Upper lobe of right lung (tissue), 1 donor: ENCODE measurements at places on chromosomes 2 and 18.

GRCh38 chr18:12335503-12335902, 27.5 kb downstream of the TUBB6 start:
- no peak for DNase-seq

- DNase-seq: no peak
Observed at GRCh38 chr2:30776831-30777635, 30.2 kb downstream of the CAPN13 start.

GRCh38 chr2:134932864-134933526, 14.4 kb downstream of the CCNT2 start:
- DNase-seq: no peak

DNA sequence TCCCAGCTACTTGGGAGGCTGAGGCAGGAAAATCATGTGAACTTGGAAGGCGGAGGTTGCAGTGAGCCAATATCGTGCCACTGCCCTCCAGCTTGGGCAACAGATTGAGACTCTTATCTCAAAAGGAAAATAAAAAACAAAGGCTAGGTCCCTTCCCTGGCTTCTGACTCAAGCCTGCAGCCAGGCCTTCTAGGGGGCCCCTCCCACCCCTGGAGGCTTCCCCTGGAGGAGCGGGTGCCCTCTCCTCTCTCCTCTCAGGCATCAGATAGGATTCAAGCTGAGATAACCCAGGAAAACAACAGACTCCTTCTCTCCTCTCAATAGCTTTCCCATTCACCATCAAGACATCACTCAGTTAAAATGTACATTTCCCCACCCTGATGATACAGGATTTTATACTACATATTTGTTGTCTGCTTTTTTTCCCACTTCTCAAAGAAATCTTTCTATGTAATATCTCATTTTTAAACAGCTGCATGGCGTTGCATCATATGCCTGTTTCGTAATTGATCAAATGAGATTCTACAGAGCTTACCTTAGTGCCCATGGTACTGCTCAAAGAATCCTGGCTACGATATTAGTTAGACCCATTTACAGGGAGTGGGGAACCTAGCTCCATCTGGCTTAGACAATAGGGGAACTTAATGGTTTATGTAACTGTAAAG, 20.6 kb upstream of the C2orf72 start:
- DNase-seq: no peak

- no peak for DNase-seq
Observed at GRCh38 chr2:47311764-47312490, 91.0 kb upstream of the MSH2 start.

GRCh38 chr2:179543361-179543901, 278.8 kb upstream of the SESTD1 start:
- no peak for DNase-seq

- no peak for DNase-seq
Observed at GRCh38 chr18:2869207-2869606, 22.4 kb downstream of the EMILIN2 start.

DNA sequence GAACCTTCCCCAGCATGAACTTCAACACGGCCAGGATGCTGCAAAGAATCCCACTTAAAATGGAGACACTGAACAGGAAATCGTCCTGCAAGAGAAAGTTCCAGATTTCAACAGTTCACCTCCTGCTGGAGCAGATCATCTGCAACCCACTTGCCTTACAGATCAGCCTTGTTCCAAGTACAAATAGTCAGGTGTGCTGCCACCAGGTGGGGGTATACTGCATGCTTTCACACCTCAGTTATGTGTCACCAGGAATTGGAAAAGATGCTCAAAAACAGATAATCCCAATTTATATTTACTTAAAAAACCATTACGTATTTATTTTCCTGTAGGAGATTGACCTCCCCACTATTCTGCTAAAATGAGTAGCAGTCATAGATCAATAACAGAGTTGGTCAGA, 212.3 kb downstream of the MGAT5 start:
- no peak for DNase-seq

DNA sequence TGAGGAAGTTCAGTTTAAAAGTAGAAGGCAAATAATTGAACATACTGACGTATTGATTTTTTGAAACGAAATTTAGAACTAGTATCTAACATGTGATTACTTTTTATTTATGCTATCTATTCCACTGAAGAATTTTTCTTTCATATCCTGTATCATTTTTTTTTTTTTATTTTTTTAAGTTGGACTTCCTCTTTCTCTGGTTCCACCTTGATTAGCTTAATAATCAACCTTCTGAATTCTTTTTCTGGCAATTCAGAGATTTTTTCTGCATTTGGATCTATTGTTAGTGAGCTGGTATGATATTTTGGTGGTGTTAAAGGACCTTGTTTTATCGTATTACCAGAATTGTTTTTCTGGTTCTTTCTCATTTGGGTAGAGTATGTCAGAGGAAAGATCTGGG, 411.2 kb downstream of the SOX11 start:
- DNase-seq: no peak

DNA sequence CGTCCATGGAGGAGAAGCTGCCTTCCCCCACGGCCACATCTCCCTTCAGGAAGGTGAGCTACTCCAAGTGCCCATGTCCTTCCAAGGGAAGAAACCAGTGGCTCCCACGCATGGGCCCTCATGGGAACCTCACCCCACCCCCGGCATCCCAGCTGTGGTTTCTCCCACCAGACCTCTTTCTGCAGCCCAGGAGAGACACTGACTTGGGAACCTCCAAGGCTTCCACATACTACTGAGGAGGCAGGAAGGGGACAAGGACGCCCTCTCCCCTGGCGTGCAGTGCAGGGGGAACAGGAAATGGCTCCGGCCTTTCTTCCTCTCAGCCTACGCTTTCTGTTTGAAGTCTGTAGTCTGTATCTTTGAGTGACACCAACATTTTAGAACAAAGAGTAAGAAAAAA, 104.5 kb upstream of the EPC2 start:
- DNase-seq: no peak

- no peak for DNase-seq
Observed at GRCh38 chr2:102910724-102911123, 148.9 kb downstream of the TMEM182 start.

GRCh38 chr18:33733376-33733775, 155.4 kb downstream of the ASXL3 start:
- no peak for DNase-seq
